Activated T-cell treated with anti-CD3 and anti-CD28 coated beads, Interleukin-2, amount 50 U/mL, for 72 hours (primary cell): ENCODE measurements at places on chromosomes 3 and 15. TPM values are rescaled to one million over a fixed set of nuclear protein-coding genes. Genes with fewer than 3 reads are reported as not detected.
A peak's percentile ranks its signal among the peaks of the same experiment; 100 is the strongest.

The LRRC34 gene
- total RNA-seq = 4.5 TPM

GRCh38 chr3:113890256-113890900 is 51.8 kb downstream of the GRAMD1C start:
- no peaks in the 10 kb centered on the region for H3K36me3 ChIP-seq
- H3K27me3 ChIP-seq = no peaks in the 10 kb centered on the region
- H3K27ac ChIP-seq = no peak overlapping the region

- H3K27ac ChIP-seq = no peak overlapping the region
- peaks cover 9% of the 10 kb centered on the region for H3K4me1 ChIP-seq
- no peak for DNase-seq
- H3K4me3 ChIP-seq = no peak overlapping the region
- no peaks in the 10 kb centered on the region for H3K36me3 ChIP-seq
- peaks cover 8% of the 10 kb centered on the region for H3K27me3 ChIP-seq
These were observed 8.3 kb downstream of the LRRC2 start for GRCh38 chr3:46557814-46558183.

DNA sequence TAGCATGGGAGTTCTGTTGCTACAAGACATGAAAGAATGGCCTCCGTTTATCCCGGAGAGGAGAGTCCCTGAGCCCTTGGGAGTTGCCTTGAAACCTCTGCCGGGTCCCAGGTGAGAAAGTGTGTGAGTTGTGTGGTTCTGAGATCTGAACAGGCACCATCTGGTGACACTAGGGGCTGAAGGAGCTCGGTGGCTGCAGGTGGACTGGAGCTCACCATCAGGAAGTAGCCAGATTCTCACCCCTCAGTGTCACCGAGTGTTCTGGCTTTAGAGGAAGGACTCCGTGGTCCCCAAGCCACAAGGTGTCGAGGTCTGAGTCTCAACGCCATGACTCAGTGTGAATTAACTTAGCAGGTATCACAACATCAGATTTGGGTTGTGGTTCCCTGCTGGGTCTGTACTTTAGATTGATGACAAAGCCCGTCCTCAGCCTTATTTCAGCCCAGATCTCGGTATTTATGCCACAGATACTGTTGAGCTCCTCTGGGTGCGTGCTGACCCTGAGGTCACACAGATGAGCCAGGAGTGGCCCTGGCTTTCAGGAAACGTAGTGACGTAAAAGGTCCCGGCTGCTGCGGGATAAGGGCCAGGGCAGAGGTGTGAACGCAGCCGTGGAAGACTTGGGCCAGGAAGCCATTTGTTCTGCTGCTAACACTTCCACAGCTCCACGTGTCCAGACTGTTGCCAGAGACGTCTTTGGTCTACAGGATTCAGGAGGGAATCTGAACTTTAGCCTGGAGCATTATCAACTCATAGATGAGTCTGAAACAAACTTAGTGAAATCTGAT is 54.4 kb downstream of the PGPEP1L start:
- H3K4me3 ChIP-seq = peak overlapping the region; percentile 62
- H3K4me1 ChIP-seq = peaks cover 20% of the 10 kb centered on the region
- peak overlapping the region; percentile 72 for H3K27ac ChIP-seq

DNA sequence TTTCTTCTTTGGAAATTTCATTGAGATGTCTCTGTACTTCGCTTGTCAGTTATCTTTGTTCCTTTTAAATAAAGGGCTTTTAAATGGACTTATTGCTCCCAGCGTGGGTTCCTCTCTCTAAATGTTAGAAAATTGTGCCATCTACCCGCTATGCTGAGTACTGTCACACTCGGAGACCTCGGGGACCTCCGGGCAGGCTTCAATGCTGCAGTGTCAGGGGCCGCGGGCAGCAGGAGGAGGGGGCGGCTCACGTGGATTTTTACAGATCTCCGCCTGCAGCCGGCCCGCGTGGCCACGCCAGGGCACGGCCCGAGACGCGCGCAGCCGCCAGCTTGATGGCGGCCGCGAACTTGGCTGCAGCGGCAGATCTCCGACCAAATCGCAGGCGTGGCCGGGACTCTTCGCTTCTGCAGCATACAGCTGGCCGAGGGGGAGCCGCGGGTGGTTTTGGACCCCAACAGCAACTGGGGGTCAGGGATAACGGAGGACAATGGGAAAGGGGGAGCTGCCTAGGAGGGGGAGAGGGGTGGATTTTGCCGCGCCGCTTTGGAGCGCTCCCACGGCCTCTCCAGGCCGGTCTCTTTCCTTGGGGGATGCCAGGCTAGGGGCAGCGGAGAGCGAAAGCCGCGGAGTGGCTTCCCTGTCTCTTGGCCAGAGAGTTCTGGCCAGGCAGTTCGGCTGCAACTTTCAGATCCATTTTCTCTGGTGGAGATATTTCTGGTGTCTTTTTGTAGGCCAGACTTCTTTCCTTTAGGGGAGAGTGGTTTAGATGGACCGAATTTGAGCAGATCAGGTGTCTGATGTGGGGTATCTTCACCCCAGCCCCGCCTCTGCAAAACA is 15.3 kb downstream of the NR2F2 start:
- peak overlapping the region; percentile 2 for H3K27ac ChIP-seq
- H3K4me3 ChIP-seq = peak overlapping the region; percentile 51
- H3K4me1 ChIP-seq = peaks cover 15% of the 10 kb centered on the region
- H3K36me3 ChIP-seq = no peaks in the 10 kb centered on the region
- peak; percentile 39 for DNase-seq

DNA sequence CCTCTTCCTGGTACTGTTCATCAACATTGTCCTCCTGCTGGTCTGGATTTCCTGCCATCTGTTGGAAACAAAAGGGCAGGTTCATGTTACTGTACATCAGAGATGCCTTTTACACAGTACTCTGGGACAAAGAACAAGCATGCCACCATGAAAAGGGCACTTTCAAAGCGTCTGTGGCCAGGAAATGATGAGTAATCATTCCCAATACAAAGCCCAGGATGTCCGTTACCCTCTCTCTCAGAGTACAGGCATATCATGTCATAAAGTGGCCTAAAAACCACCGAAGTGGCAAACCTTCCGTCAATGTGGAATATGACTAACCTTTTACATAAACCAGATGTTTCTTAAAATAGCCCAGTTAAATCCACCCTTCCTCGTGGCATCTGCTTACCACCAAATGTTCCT is 71.2 kb downstream of the GOLIM4 start:
- H3K27me3 ChIP-seq = no peaks in the 10 kb centered on the region
- peak; percentile 46 for DNase-seq
- H3K36me3 ChIP-seq = peaks cover 1% of the 10 kb centered on the region
- peak overlapping the region; percentile 88 for H3K27ac ChIP-seq
- H3K4me3 ChIP-seq = peak overlapping the region; percentile 66
- H3K4me1 ChIP-seq = peaks cover 29% of the 10 kb centered on the region

- DNase-seq = no peak
- H3K27ac ChIP-seq = no peak overlapping the region
- no peak overlapping the region for H3K4me3 ChIP-seq
- no peaks in the 10 kb centered on the region for H3K36me3 ChIP-seq
- no peaks in the 10 kb centered on the region for H3K27me3 ChIP-seq
- peaks cover 5% of the 10 kb centered on the region for H3K4me1 ChIP-seq
These were observed 47.8 kb upstream of the ADGRG7 start for GRCh38 chr3:100561459-100562158.

DNA sequence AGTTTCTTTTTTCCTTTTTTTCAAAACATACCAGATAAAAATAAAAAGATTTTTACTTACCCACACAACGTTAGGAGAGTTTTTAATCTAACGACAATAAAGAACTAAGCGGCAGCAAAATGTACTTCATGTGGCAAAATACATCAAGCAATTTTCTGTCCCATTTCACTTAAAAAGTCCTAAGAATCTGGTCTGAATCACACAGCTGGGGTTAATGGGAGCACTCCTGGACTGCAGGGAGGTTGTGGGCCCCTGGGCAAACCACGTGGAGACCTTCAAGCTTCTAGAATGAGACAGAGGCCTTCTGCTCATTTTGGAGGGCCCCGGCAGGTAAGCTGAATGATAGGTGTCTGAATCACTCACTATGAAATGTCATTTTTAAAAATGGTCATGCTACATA is 193.8 kb downstream of the RORA start:
- no peak overlapping the region for H3K4me3 ChIP-seq
- H3K27ac ChIP-seq = no peak overlapping the region
- DNase-seq = no peak
- peaks cover 54% of the 10 kb centered on the region for H3K27me3 ChIP-seq
